ENCODE measurements at places on chromosomes 2 and 18.

DNA sequence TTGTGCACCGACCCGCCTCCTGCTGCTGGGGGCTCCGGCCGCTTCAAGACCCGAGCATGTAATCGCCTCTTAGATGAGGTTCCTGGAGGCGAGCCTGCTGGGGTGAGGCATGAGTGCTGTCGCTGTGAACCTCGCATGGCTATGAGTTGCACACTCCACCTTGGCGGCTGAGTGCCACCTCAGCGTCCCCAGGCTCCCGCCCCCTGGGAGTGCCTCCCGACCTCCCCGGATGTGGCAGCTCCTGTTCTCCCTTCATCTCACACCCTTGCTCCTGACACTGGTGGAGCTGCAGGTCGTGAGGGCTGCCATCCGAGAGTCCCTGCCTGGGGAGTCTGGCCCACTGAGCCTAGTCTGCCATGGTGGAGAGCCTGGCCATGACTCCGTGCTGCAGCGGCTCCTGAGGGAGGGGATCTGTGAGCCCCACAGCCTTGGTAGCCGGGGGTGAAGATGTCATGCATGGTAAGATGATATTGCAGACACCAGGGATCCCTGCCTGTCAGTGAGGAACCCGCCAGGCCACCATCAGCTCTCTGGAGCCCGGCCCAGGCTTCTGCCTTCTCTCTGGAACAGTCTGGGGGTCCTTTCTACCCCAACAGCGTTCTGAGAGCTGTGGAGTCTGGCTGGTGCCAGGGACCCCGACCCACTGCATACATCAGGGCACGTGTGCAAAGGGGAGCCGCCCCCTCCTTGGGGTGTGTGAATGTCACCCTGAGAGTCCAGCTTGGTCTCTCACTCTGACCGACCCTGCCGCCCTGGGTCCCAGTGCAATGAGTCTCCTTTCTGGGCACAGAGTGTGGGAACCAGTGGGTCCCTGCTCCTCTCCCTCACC is 61.6 kb upstream of the HS6ST1 start:
- peak; percentile 18 for DNase-seq

GRCh38 chr2:227347117-227347516 is 22.1 kb downstream of the MFF start:
- DNase-seq: no peak

DNA sequence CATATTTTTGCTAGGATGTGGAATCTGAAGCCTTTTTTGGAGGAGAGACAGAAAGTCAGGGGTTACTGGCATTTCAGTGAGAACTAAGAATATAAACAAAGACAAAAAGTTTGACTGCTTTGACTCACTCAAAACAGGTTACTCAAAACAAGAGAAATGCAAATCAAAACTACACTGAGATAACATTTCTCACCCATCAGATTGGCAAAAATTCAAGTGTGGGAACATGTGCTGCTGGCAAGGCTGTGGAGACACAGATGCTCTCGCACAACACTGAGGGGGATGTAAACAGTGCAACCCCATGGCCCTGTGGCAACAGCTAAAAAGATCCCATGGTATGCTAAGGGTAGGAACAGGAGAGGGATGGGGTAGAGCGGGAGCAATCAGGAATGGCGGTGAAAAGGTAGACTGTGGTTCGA is 86.6 kb downstream of the DTNB start:
- DNase-seq: no peak

- no peak for DNase-seq
These were observed 45.3 kb downstream of the HADHB start for GRCh38 chr2:26290001-26290400.

- DNase-seq: no peak
These were observed 49.9 kb downstream of the TCF7L1 start for GRCh38 chr2:85183076-85183475.

DNA sequence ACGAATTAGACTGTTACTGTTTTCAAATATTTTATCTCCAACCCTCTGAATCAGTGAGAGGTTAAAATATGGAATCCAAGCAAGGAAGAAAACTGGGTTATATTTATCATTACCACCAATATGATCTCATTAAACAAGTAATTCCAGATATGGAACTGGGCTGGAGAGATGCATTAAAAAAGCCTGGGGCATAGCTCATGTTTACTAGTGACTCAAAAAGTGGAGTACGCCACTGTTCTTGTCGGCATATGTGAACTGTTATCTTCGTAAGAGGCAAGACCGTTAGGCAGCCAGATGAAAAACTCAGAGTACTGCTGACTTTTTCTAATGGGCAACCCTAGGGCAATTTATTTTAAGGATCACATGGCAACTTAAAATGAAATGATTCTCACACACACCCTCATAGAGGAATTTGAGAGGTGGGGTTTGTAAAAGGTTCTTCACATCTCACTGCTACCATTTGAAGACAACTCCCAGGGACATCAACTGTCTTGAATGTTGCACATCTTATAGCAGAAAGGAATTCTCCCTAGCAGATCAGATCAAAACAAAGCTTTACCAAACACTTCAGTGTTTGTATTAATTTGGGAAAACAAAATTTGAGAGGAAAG is 105.2 kb upstream of the TFCP2L1 start:
- DNase-seq: no peak

GRCh38 chr2:60739156-60739555 is 16.9 kb upstream of the PAPOLG start:
- DNase-seq: no peak

DNA sequence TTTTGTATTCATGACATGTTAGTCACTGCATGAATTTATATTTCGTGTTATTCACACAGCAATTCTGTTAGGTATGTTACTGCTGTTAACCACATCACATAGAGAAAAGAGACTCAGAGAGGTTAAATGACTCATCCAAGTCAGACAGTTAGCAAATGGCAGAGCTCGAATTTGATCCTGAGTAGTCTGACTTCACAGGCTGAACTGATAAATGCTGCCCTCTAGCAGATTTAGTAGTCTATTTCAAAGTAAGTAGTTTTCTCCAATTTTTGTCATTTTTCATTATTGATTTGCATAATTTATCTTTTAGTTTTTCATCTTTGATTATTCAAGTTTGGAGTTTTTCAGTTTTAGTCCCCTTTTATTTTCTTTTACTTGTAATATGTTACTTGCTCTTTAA is 58.3 kb downstream of the WDR7 start:
- no peak for DNase-seq

GRCh38 chr18:8744038-8744437 is 38.7 kb downstream of the MTCL1 start:
- DNase-seq: no peak

DNA sequence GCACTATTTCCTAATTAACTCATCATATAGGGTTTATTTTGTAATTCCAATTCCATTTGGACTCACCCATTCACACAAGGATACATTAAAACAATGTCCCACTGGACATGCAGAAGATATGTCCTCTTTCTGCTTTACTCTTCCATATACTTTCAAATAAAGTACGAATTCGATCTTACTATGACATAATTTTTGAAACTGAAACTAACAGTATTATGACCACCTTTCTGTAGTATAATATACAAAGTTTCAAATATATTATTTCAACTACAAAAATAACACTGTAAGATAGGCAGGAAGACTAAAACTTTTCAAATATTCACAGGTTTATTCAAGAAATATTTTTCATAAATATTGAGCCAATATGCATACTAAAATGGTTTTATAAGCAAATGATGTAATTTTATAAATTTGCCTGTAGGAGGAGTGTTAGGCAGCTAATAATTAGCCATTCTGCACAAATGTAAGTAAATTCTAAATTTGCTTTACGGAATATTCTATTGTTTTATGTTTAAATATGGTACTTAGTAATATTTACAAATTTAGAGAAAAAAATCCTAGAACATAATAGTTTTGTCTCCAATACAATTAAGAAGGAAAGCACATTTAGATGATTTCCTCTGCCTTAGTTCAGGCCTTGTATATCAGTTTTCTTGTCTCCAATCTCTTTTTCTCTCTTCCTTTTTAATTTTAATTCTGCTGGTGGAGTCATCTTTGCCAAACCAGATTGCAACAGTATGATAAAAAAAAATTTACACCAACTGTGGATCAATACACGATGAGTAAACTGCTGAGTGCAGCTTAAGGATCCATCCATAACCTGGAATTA is 85.9 kb downstream of the CERKL start:
- no peak for DNase-seq

DNA sequence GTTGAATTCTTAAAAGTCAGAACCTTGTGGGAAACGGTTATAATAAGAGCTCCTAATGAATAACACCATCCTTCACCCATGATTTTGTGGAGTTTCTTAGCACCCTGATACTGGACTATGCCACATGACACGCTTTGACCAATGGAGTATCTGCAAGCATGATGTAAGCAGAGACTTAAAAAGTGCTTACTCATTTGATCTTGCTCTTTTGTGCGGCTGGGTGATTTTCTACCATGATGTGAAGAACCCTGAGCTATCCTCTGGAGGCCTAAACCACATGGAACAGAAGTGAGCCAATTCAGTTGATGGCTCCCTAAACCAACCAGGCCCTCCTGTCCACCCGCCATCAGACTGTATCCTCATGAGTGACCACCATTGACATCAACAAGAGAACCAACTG is 70.9 kb downstream of the TCF4 start:
- DNase-seq: no peak

GRCh38 chr18:34038086-34038485 is 186.6 kb downstream of the NOL4 start:
- no peak for DNase-seq

GRCh38 chr2:111671426-111672150 is 212.4 kb downstream of the ANAPC1 start:
- DNase-seq: peak; percentile 46

DNA sequence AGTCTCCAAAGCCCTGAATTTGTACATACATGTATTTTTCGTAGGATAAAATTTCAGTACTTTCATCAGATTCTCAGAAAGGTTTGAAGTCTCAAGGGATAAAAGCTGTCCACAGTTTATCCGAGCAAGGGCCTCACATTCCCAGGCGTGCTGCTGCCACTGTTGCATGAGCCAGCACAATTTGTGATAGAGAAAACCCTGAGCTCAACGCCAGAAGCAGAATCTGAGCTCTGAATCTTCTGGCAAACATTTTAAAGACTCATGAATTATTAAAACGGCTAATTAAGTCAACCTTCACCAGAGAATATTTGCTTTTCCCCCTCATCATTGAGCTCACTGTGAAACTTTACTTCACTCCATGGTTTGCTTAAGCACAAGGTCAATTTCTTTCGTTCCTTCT is 38.5 kb upstream of the STPG4 start:
- no peak for DNase-seq

- peak; percentile 34 for DNase-seq
These were observed 237.7 kb downstream of the SEPTIN10 start for GRCh38 chr2:109376115-109376514.

DNA sequence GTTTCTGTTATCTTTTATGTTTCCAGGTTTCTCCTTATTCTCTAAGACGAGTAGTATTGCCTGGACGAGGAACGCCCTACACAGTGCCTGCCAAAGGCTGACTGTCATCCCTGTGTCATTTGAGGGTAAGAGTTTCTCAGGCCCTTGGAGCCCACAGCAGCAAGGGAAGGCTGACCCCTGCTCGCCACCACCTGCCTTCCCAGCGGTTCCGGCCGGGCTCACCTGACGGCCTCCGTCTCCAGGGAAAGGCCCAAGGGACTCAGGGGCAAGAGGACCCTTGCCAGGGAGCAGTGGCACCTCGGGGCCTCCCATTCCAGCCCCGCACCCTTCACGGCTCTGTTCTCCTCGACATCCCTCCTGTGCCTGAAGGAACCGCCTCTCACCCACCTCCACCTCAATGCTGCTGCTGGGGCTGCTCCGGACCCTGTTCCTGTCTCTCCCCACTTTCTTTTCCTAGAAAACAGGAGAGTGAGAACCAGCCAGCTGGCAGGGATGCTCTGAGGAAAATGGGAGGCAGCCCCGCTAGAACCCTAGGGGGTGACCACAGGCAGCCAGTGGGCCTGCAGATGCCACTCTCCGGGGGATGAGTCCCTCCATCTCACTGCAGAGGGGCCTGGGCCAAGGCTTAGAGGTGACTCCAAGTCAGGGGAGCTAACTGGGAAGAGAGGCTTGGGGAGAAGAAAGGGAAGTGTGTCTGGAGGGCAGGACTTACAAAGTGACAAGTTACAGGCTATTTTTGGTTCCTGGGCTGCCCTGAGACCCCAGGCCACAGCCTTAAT is 1.9 kb downstream of the LIMS2 start:
- DNase-seq: no peak

GRCh38 chr2:30899516-30900054 is 92.3 kb upstream of the CAPN13 start:
- no peak for DNase-seq

DNA sequence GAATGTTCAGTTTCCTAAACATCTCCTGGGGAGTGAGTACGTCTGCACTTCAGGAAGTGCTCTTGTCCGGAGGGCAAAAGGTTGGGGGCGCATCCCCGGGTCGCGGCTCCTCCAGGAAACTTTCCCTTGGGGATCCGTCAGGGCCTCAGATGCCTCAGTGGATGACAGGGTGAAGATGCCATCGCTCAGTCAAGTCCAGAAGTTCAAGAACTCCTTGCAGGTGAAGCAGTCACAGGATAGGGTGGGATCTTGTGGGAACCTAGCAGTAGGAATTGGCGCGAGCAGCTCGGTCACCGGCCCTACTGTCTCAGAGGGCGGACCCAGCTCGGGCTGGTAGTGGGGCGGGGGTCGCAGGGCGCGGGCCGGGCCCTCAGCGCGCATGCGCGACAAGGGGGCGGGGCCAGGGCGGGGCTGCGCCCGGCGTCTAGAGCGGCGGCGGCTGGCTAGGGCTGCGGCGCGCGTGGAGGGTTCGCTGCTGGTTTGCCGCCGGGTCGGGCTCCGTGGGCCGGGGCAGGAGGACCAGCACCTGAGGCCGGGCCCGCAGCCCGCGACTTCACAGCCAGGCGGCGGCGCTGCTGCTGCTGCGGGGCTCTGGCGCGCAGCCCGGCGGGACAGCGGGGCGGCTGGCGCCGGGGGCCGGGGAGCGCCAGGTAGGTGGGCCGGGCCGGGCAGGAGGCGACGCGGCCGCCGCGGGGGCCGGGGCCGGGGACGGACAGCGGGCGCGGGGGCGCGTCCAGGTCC is at the start of gene INPP4A:
TSS of gene INPP4A (plus strand) at position 423 of the 741 bp plus-strand sequence. CDS start 75,191 bp downstream, outside the sequence.
- DNase-seq: peak; percentile 82
